T-helper 17 cell (primary cell): ENCODE measurements at places on chromosomes 4 and X.

DNA sequence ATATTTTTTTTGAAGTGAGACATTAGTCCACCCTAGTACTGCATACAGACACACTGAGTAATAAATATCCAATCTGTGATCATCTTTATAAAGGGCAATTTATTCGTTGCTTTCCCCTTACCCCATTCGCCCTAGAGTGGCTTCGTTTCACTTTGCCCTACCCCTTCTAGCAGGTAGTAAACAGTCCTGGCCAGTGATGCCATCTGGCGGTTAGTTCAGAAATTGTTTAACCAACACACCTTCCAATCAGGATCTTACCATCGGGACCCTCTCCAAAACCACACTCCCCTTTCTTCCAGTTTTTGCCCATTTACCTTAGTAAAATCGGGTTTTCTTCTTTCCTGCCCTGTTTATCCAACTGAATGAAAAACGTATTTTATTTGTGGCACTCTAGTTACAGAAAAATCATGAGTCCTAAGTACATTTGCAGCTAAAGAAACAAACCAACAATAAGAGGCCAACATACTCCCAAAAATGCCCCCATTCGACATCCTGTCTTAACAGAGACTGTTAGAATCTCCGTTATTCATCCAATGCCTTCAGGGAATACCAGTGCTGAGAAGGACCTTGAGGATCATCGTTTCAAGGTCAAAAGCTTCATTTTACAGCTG lies 2.2 kb downstream of the PPA2 start:
- peak overlapping the region; percentile 83 for H3K4me3 ChIP-seq
- no peaks in the 10 kb centered on the region for H3K27me3 ChIP-seq
- peak; percentile 40 for DNase-seq

GRCh38 chr4:108035691-108036090 lies 46.0 kb downstream of the HADH start:
- no peaks in the 10 kb centered on the region for H3K36me3 ChIP-seq
- no peak for DNase-seq
- H3K27ac ChIP-seq, result peak overlapping the region; percentile 78
- H3K4me1 ChIP-seq, result peaks cover 13% of the 10 kb centered on the region
- no peak overlapping the region for H3K4me3 ChIP-seq

DNA sequence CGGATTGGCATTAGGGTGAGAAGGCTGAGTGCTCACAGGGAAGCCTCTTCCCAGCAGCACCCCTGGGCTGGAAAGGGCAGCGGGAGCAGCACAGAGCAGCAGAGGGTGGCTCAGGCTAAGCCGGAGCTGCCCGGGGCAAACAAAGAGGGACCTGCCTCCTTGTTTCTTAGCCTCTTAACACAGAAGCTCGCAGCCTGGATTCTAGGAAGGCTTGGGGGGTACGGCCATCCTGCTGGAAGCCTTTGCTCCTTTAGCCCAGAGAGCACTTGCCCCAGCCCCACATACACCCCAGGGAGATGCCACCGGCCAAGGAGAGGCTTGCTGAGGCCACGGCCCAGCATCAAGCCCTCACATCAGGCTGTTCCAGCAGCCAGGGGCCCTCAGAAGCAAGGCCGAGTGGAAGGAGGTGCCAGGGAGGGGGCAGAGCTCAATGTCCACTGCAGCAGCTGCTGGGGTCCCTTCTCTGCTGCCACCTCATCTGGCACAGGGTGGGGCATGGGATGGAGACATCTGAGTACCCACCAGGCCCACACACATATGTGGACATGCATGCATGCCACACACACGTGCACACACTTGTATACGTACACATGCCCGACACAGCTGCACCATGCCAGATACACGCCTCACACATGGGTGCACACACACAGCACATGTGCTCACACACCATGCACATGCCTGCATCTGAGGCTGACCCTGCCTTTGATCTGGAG lies 20.3 kb upstream of the SPON2 start:
- H3K4me3 ChIP-seq, result no peak overlapping the region
- peaks cover 5% of the 10 kb centered on the region for H3K4me1 ChIP-seq
- H3K36me3 ChIP-seq, result peaks cover 2% of the 10 kb centered on the region
- no peak for DNase-seq
- H3K27me3 ChIP-seq, result no peaks in the 10 kb centered on the region

DNA sequence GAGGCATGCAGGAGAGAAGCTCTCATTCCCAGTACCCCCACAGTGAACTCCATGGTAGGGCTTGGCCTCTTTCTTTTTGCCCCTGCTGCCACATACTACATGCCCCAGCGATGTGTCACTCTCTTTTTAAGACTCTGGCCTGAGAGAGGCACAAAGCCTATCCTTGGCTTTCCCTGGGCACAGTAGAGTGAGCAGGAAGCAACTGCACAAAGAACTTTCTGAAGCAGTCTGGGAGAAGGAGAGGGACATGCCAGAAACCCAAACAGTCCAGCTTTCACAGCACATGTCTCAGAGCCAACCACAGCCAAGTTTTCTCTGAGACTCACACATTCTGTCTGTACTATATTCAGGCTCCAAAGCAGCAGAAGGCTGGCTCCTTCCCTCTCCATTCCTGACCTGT lies 7.9 kb upstream of the NALF2 start:
- H3K27ac ChIP-seq, result no peak overlapping the region
- H3K4me1 ChIP-seq, result peaks cover 2% of the 10 kb centered on the region
- peaks cover 13% of the 10 kb centered on the region for H3K27me3 ChIP-seq
- no peak for DNase-seq
- no peak overlapping the region for H3K4me3 ChIP-seq
- no peaks in the 10 kb centered on the region for H3K36me3 ChIP-seq

DNA sequence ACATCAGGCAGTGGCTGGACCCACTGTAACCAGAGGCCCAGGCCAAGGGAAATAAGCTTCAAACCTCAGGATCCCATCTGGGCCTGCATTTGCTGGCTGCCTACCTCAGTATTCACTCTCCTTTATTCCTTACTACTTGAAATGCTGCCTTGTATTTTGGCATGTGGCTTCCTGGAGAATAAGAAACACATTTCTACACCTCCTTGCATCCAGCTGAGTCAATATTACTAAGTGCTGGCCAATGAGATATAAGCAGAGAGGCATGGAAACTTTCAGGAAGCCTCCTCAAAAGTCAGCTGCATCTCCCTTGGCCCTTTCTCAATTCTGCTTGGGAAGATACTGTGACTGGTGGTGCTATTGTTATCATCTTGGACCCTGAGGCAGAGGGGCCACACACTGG lies 59.8 kb upstream of the RELL1 start:
- H3K27me3 ChIP-seq, result peaks cover 8% of the 10 kb centered on the region
- H3K27ac ChIP-seq, result no peak overlapping the region
- no peaks in the 10 kb centered on the region for H3K36me3 ChIP-seq
- DNase-seq, result no peak

GRCh38 chr4:25171201-25171865 lies 11.1 kb upstream of the SEPSECS start:
- no peak for DNase-seq
- H3K4me1 ChIP-seq, result peaks cover 17% of the 10 kb centered on the region
- H3K4me3 ChIP-seq, result no peak overlapping the region
- H3K27me3 ChIP-seq, result no peaks in the 10 kb centered on the region
- H3K36me3 ChIP-seq, result peaks cover 4% of the 10 kb centered on the region

- no peak overlapping the region for H3K4me3 ChIP-seq
- no peak for DNase-seq
- no peaks in the 10 kb centered on the region for H3K27me3 ChIP-seq
- no peaks in the 10 kb centered on the region for H3K4me1 ChIP-seq
- H3K27ac ChIP-seq, result no peak overlapping the region
Measured at GRCh38 chr4:188811121-188811520, 671.9 kb downstream of the TRIML1 start.

- H3K27ac ChIP-seq, result no peak overlapping the region
- H3K4me1 ChIP-seq, result no peaks in the 10 kb centered on the region
- no peaks in the 10 kb centered on the region for H3K36me3 ChIP-seq
- no peak for DNase-seq
- no peak overlapping the region for H3K4me3 ChIP-seq
Measured at GRCh38 chr4:59655996-59656395, 1544.1 kb upstream of the ADGRL3 start.

GRCh38 chr4:128227991-128228571 lies 59.5 kb downstream of the PGRMC2 start:
- H3K36me3 ChIP-seq, result no peaks in the 10 kb centered on the region
- H3K4me1 ChIP-seq, result no peaks in the 10 kb centered on the region
- H3K4me3 ChIP-seq, result no peak overlapping the region
- H3K27me3 ChIP-seq, result peaks cover 17% of the 10 kb centered on the region
- no peak for DNase-seq
- H3K27ac ChIP-seq, result no peak overlapping the region

DNA sequence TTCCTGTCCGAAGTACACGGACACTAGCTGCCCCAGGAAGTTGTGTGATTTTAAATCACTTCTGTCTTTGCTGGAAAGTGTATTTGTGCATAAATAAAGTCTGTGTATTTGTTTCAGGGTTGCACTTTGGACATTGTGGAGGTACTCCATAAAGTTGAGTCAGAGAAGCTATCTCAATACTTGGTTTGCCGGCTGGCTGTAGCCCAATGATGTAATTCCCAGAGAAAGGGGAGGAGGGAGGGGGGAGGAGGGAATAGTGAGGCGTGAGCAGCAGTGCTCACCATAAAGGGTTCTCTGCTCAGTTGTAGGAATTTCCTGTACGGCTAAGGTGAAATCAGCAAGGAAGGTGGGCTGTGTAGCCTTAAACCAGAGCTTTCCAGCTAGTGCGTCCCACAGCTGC lies 7.5 kb downstream of the APEX2 start:
- H3K4me3 ChIP-seq, result no peak overlapping the region
- peaks cover 5% of the 10 kb centered on the region for H3K36me3 ChIP-seq
- peaks cover 8% of the 10 kb centered on the region for H3K4me1 ChIP-seq
- no peak overlapping the region for H3K27ac ChIP-seq
- H3K27me3 ChIP-seq, result no peaks in the 10 kb centered on the region

GRCh38 chr4:16293210-16293838 lies 67.1 kb upstream of the TAPT1 start:
- H3K36me3 ChIP-seq, result no peaks in the 10 kb centered on the region
- no peak overlapping the region for H3K27ac ChIP-seq
- peaks cover 40% of the 10 kb centered on the region for H3K27me3 ChIP-seq
- H3K4me1 ChIP-seq, result peaks cover 10% of the 10 kb centered on the region
- H3K4me3 ChIP-seq, result no peak overlapping the region

DNA sequence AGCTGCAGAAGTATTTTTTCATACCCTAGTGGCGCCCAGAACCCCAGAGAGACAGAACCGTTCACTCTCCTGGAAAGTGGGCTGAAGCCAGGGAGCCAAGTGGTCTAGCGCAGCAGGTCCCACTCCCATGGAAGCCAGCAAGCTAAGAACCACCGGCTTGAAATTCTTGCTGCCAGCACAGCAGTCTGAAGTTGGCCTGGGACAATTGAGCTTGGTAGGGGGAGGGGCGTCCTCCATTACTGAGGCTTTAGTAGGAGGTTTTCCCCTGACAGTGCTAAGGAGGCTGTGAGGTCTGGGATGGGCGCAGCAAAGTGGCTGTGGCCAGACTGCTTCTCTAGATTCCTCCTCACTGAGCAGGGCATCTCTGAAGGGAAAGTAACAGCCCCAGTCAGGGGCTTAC lies 84.5 kb upstream of the ATXN3L start:
- H3K4me3 ChIP-seq, result no peak overlapping the region
- no peaks in the 10 kb centered on the region for H3K27me3 ChIP-seq
- peaks cover 4% of the 10 kb centered on the region for H3K36me3 ChIP-seq
- no peak for DNase-seq

DNA sequence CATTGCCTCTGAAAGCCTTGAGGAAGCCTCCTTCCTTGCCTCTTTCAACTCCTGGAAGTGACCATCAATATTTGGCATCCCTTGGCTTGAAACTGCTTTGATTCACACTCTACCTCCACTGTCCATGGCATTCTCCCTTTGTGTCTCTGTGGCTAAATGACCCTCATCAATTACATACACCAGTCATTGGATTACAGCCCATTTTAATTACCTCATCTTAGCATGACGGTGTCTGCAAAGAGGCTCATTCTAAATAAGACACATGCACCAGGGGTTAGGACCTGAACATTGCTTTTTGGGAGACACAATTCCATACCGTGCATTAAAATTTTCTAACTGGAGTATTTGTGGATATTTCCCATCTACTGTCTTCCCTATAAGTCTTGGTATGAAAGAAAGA lies 60.7 kb upstream of the FAM9A start:
- H3K4me1 ChIP-seq, result no peaks in the 10 kb centered on the region
- H3K36me3 ChIP-seq, result no peaks in the 10 kb centered on the region
- H3K4me3 ChIP-seq, result no peak overlapping the region
- no peak for DNase-seq
- no peak overlapping the region for H3K27ac ChIP-seq

GRCh38 chrX:68060506-68061205 lies 372.6 kb downstream of the OPHN1 start:
- H3K4me3 ChIP-seq, result no peak overlapping the region
- H3K36me3 ChIP-seq, result no peaks in the 10 kb centered on the region
- no peak overlapping the region for H3K27ac ChIP-seq
- H3K27me3 ChIP-seq, result no peaks in the 10 kb centered on the region

GRCh38 chr4:68245594-68245993 lies at the start of gene TMPRSS11B:
TMPRSS11B (minus strand) TSS chr4:68245694; CDS start chr4:68245558, 136 bp downstream.
- H3K4me3 ChIP-seq, result no peak within 1 kb of the TSS
- no peak within 1 kb of the TSS for H3K27ac ChIP-seq
- no peak for DNase-seq
- H3K4me1 ChIP-seq, result peaks cover 2% of the 10 kb centered on the region
- peaks cover 9% of the 10 kb centered on the region for H3K27me3 ChIP-seq

GRCh38 chr4:126777649-126778048 lies 855.1 kb upstream of the INTU start:
- H3K4me3 ChIP-seq, result no peak overlapping the region
- no peak overlapping the region for H3K27ac ChIP-seq
- no peaks in the 10 kb centered on the region for H3K27me3 ChIP-seq
- H3K36me3 ChIP-seq, result no peaks in the 10 kb centered on the region
- H3K4me1 ChIP-seq, result no peaks in the 10 kb centered on the region
- no peak for DNase-seq

DNA sequence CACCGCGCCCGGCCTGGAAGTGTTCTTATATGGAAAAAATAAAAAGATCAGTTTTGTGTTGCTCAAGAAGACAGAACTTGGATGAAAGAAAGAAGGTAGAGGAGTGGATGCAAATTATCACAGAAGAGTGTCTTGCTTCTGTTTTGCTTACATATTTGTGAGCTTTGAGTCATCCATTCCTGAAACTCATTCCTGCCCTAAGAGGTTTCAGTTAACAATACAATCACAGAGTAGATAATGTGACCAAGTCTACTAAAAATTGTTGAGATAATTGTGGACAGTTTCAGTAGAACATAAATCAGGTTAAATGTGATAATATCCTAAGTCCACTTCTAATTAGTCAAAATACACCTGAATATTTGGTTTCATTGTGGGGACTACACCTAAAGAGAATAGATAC lies 26.4 kb upstream of the LRCH2 start:
- H3K4me3 ChIP-seq, result no peak overlapping the region
- no peaks in the 10 kb centered on the region for H3K36me3 ChIP-seq
- no peak overlapping the region for H3K27ac ChIP-seq
- no peaks in the 10 kb centered on the region for H3K4me1 ChIP-seq
